ENCODE measurements at places on chromosomes 4 and X.
A peak's percentile ranks its signal among the peaks of the same experiment; 100 is the strongest.

DNA sequence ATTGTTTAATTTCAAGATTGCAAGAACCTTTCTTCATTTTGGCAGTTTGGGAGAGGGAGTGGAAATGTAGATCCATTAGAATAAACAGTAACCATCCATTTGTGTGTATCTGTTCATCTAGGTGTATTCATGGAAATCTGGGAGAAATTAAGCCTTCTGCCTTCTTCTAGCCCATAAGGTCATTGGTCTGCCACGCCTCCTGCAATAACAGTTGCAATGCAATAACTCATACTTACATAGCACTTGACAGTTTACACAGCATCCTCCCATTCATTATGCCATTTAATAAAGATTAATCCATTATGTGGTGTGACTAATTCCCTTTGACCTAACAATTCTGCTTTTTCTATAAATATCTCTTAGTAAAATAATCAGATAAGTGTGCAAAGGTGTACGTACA is 42.6 kb downstream of the SHROOM4 start:
- DNase-seq, result no peak

DNA sequence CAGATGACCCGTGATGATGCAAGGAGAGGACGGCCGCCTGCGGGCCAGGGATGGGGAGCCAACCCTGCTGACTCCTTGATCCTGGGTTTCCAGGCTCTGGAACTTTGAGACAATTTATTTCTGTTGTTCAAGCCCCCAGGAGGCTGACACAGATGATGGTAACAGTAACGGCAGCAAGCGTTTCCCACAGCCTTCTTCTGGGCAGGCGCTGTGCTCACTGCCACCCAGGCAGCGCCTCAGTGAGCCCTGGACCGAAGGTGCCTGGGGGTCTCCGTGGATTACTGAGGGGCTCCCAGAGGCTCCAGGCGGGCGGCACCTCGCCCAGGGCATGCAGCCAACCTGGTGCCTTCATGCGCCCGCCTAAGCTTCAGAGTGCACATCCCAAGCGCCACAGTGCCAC is 103.9 kb upstream of the AFAP1 start:
- no peak for DNase-seq

DNA sequence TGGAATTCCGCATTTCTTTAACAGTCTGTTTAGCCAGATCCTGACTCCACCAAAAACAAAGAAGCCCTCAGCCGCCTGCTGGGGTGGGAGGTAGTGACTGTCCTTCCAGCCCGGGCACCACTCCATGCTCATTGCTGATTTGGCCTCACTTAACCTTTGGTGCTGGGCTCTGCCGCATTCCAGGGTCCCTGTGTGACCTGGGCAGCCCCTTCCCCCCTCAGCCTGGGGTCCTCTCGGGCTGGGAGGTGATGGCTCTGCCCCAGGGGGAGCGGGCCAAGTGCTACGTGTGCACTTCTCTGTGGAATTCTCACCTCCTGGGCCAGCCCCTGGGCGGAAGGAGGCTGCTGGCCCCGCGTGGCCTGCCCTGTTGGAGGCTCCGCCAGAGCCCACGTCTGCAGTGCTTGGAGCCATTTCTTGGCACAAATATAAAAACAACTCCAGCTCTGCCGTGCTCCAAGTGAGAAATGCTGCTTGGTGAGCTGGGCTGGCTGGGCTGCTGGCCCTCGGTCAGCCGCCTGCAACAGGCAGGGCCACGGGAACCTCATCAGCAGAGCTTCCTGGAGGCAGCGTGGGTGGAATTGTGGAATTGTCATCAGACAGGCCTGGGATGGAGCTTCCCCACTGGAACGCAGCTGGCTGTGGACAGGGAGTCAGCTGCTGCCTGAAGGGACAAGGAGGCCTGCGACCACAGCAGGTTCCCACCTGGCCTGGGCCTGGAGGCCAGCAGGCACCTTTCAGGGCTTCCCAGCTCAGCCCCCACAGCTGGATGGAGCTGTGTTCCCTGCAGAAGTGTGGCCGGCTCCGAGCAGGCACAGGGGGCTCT is 66.0 kb downstream of the TRMT44 start:
- DNase-seq, result no peak

GRCh38 chrX:46376246-46376885 is 168.9 kb downstream of the ZNF674 start:
- DNase-seq, result peak; percentile 0

- no peak for DNase-seq
Observed at GRCh38 chr4:37958932-37959331, 1.3 kb upstream of the PTTG2 start.

- no peak for DNase-seq
Observed at GRCh38 chr4:109368661-109369060, 65.0 kb upstream of the SEC24B start.

GRCh38 chrX:15310117-15310516 is 5.3 kb downstream of the ASB11 start:
- no peak for DNase-seq

DNA sequence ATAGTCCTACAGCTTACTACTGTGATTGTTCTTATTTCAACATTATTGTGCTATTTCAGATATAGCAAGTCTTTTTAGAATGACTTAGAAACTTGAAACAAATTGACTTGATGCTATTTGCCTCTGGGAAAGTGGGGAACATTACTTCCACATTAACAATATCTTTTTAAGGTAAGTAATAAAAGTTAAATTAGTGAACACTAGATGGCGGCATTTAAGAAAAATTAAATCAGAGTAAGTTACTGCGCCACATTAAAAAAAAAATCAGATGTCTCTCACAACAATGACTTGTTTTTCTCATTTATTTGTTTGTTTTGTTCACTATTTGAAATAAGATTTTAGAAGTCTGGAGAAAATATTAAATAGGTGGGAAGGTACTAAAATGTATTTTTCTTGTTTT is 1026.9 kb upstream of the SLIT2 start:
- DNase-seq, result no peak

- DNase-seq, result peak; percentile 0
Observed at GRCh38 chrX:54181202-54181953, 1.7 kb downstream of the FAM120C start.

- DNase-seq, result no peak
Observed at GRCh38 chrX:107482046-107482445, 32.6 kb downstream of the FRMPD3 start.

GRCh38 chrX:53681661-53682060 is 4.9 kb downstream of the HUWE1 start:
- DNase-seq, result no peak

DNA sequence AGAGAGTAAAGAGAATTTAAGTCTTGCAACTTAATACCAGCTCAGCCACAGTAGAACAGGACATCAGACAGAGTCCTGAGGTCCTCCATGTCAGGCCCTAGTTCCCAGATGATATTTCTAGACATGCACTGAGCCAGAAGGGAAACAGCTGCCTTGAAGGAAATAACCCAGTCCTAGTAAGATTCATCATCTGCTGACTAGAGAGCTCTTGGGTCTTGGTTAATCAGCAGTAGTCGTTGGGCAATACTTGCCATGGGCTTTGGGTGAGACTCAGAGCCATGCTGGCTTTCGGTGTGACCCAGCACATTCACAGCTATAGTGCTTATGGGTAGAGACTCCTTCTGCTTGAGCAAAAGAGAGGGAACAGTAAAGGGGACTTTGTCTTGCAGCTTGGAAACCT is 379.1 kb downstream of the AR start:
- no peak for DNase-seq

DNA sequence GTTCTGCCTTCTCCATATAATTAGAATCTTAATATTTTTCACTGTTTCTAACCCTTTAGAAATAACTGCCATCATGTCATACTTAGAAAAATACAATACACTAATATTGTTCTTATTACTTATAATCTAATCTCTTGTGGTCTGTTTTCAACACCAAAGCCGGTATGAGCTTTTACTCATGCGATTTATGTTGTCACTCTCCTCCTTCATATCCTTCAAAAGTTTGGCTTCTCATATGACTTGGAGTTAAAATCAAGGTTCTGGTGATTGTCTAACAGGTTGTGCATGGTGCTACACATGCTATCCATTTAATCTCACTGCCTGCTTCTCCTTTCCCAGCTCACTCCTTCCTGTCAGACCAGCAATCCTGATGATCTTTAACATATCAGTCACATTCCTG is 1392.9 kb downstream of the ARAP2 start:
- no peak for DNase-seq

DNA sequence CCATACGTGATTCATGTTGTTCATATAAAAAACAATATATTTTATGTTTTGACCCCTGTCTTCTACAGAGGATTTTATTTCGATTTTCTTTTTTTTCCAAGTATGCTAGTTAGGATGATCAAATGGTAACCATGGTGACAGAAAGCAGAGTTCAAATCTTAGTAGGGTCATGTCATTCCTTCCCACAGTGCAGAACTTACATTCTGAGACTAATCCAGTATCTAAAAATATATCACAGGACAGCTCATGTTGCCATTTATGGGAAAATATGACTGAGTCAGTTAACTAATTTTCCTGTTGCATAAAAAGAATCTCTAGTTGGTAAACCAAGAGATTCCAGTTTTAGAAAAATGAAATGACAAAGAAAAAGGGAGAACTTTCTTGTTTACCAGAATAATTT is 209.5 kb downstream of the PARM1 start:
- DNase-seq, result no peak

DNA sequence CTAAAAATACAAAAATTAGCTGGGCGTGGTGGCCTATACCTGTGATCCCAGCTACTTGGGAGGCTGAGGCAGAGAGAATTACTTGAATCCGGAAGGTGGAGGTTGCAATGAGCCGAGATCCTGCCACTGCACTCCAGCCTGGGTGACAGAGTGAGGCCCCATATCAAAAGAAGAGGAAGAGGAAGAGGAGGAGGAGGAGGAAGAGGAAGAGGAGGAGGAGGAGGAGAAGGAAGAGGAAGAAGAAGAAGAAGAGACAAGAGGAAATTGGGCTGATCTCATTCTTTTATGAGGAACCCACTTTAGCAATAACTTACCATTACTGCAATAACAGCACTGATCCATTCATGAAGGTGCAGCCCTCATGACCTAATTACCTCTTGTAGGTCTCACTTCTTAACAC is 138.9 kb upstream of the GIMD1 start:
- no peak for DNase-seq

GRCh38 chr4:24382381-24382780 is 202.0 kb downstream of the DHX15 start:
- DNase-seq, result no peak

- no peak for DNase-seq
Observed at GRCh38 chr4:55075823-55076716, 49.3 kb downstream of the KDR start.

GRCh38 chr4:183306811-183307210 is 13.3 kb downstream of the CLDN22 start:
- no peak for DNase-seq

GRCh38 chr4:138627096-138627495 is 384.9 kb upstream of the SLC7A11 start:
- DNase-seq, result no peak

DNA sequence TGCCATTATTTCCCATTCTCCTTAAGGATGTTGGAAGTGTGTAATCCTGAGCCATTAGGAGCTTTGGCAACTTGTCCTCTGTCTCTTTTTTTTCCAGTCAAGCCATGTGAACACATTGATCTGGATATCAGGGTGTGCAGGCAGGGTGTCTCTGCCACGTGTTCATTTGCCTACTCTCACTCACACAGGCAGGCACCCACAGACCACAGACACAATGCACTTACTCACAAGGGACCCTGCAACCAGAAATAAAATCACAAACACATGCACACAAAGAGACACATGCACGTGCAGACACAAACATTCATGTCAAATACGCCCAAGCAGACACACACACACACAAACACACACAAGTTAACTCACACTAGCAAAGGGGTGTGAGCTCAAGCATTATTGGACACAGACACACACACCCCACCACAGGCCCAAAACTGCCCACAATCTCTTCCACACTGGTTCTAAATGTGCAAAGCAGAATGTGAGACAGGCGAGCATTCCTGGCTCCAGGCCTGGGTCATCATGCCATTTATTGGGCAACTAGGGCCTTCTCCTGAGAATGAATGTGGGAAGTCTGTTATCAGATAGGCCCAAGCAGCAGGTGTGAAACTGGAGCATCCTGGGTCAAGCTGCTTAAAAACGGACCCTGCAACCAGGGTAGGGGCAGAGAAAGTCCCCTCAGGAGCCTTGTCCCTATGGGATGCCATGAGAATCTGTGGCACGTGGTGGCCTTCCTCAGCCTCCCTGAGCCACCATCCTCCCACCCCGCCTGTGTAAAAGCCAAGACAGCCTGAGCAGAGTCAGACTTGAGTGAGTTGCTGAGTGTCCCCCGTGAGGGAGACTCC is 63.4 kb downstream of the NBDY start:
- DNase-seq, result no peak

DNA sequence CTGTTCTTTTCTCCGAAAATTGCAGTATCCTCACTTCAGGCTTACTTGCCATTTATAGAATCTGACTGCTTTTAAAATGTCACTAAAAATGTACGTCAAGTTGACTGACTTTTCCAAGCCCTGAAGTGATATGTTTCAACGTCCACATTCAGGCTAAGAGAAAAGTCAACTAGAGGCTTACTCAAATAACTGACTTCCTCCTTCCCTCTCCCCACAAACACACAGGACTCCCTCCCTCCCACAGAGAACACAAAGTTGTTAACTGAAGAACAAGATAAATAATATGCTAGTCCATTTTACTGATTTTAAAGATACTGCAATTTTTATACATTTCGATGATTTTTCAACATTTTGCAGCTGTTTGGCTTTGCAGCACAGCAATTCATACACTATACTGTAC is 13.8 kb upstream of the CDKL2 start:
- DNase-seq, result no peak

- DNase-seq, result no peak
Observed at GRCh38 chrX:153799326-153799725, 4.9 kb downstream of the SSR4 start.

GRCh38 chrX:10722851-10723250 is 102.5 kb upstream of the MID1 start:
- DNase-seq, result peak; percentile 0

DNA sequence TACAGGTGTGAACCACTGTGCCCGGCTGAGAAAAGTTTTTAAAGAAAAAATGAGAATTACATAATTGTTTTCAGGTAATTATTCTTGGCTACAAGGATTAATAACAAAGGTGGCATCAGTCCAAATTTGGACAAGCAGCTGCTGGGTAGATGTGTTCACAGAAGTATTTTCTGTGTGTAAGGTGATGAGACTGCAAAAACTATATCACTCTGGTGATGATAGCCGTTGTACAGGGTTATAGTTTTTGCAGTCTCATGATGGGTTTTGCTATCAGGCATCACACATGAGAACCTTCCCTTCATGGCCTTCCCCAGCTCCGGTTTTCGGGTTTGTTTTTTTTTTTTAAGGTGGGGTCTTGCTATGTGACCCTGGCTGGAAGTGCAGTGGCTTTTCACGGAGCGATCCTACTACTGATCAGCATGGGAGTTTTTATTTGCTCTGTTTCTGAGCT is 5.1 kb upstream of the SLC10A3 start:
- DNase-seq, result no peak

GRCh38 chrX:1646009-1646408 is 31.1 kb downstream of the ASMT start:
- no peak for DNase-seq

Measured in amygdala (tissue), 56 donors.